ENCODE measurements at places on chromosomes 16 and 17.
A peak's percentile ranks its signal among the peaks of the same experiment; 100 is the strongest.

DNA sequence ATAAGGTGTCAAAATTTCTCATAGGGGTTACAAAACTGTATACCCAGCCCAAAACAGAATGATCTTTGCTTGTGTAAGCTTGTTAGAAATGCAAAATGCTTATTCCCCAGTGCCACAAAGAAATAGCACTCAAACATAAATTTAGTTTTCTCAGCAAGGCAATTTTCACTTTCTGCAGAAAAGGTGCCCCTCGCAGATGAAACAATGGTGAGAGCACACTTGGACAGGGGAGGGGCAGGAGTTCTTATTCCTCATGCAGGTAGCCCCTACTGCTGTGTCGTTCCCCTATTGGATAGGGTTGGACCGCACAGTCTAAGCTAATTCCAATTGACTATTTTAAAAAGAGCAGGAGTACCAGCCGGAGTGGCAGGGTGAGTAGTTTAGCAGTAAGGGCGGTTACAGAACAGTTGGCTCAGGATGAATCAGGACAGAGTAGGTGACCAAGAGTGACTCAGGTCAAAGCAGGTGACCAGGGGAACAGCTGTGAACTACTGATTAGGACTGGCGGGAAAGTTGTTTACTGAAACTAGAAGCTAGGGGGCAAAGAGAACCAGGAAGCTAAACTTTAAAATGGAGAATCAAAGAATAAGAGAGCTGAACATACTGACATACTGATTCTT, 5.5 kb upstream of the LDHD start:
- DNase-seq, result no peak

DNA sequence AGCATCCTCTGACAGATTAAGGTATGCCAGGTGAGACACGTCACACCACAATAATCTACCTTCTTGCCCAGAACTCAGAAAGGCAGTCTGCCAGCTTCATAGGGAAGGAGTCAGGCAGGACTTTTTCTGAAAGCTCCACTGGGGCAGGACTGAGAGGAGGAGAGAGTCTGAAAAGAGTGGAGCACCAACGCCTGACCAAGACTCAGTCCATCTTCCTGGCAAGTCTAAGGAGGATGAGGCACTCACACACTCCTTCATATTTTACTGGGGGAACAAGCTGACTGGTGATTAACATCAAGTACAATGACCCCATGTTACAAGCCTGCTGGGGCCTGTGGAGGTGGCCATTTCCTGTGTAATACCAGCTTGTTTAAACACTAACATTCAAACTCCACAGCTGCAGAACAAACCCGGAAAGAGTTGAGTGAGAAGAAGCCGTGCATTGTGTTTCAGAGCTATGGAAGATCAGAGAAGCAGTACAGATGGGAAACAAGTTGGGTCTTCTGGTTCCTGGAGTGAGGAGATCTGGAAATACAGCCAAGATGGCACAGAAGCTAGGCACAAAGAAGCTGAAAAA, 122.4 kb downstream of the HIC1 start:
- DNase-seq, result no peak

GRCh38 chr16:47063011-47063724, 80.6 kb downstream of the NETO2 start:
- DNase-seq, result no peak

- DNase-seq, result peak; percentile 32
Measured at GRCh38 chr17:58329810-58330537, 1.4 kb upstream of the TSPOAP1 start.

GRCh38 chr17:10177913-10178505, 20.4 kb downstream of the GAS7 start:
- DNase-seq, result no peak

- DNase-seq, result no peak
Measured at GRCh38 chr17:50785946-50786570, 18.7 kb upstream of the ANKRD40CL start.

DNA sequence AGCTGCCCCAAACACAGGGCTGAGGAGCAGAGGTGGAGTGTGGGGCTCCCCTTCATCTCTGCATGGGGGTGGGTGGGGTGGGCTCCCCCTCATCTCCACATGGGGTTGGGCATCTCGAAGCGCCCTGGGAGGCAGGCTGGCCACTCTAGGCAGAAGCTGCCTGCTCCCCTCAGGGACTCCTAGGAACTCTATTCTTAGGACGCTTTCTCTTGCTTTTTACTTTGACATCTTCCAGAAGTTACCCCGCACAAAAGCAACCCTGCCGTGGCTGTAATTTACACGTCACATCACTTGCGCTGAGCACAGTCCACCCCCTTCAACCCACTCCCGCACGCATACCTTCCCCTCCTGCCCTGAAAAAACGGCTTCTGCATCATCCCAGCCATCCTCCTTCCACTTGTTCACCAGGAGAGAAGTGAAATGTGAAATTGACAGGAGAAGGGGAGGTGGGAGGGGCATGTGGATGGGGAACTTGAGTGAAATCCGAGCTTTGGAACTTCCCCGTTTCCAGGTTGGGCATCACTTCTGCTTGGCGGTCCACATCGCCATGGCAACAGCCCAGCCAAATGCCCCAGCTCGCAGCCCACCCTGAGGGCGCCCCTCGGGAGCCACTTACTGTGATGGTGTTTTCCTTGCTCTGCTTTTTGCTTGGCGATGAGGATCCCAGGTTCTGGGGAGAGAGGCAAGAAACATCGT, 53.7 kb upstream of the RCVRN start:
- DNase-seq, result no peak

DNA sequence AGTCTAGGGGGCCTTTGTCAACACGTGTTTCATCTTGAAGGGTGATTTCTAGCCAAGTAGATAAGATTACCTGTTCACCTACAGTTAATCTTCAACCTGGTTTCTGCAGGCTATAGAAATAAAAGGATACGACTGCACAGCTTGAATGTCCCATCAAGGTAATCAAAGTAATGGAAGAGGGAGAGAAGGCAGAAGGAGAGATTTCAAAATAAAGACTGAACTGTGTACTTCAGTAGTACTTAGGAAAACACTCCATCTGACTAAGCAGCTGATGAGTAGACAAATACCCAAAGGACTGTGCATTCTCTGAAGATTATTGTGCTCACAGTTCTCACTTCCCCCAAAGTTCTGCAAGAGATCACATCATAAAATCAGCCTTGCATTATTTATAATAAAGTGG, 5.8 kb upstream of the RFFL start:
- no peak for DNase-seq

DNA sequence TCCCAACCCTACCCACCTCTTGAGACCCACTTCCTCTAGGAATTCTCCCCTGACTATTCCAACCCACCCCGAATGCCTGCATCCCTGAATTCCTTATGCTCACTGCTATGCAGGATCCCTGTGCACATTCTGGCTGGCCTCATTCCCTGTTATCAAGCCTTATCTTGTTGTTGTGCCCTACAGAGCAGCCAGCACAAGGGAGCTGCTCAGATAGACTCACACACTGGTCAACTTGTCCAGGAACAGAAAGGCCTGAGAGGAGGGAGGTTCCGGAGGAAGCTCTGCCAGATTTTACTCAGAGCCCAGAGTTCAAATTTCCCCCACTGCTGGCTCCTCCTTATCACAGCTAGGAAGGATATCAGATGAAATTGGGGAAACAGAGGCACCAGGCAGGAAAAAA, 24.8 kb upstream of the MYO18A start:
- no peak for DNase-seq

GRCh38 chr16:86517652-86518258, 7.4 kb downstream of the FOXF1 start:
- peak; percentile 4 for DNase-seq

DNA sequence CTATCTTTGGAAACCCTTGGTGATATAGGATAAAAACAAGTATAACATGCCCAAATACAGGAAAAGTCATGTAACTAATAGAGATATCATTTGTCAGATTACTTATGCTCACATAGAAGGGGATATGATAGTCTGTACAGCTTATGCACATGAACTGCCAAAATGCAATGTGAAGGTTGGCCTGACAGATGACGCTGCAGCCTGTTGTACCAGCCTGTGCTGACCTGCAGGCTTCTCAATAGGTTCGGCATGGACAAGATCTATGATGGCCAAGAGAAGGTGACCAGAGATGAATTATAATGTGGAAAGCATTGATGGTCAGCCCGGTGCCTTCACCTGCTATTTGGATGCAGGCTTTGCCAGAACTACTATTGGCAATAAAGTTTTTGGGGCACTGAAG, 12.7 kb downstream of the WFIKKN2 start:
- no peak for DNase-seq

DNA sequence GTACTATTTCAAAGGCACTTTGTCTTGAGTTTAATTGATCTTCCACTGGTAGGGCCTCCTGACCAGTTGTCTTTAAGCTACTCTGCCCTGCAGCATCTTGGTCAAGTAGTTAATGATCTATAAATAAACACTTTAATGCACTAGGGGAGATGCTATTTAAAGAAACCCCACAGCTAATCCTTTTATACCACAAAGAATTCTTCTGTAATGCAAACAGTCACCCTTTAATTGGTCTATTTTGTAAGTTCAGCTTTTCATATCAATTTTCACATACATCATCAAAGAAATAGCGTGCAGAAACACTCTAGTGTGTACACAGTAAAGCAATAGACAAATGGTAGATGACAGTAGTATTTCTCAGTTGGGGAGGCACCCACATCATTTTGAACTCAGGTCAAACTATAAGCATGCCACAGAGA, 70.3 kb downstream of the PMP22 start:
- no peak for DNase-seq

DNA sequence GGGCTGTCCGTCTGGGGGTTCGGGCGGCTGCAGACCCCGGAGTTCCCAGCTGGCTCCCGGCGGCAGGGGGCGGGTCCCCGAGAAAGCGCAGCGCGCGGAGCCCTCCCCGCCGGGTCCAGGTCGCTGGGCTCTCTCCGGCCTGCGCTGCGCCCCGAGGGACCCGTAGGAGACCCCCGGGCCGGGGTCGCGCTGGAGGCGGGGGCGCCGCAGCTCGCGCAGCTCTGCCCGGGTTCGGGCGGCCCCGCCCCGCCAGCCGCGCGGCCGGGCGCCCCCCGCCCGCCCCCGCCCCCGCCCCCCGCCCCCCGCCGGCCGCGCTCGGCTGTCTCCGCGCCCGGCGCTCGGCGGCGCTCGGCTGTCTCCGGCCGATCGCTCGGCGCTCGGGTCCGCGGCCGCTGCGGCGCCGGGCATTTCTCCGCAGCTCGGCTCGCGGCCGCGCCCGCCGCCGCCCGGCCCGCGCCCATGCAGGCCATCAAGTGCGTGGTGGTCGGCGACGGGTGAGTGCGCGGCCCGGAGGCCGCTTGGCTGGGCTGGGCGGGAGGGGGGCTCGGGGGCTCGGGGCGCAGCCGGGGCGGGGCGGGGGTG, at the start of gene RAC3:
Gene RAC3, plus strand, starts transcription at position 376 of the 582 bp plus-strand sequence. Its CDS starts 84 bp downstream, at position 460.
- no peak for DNase-seq

DNA sequence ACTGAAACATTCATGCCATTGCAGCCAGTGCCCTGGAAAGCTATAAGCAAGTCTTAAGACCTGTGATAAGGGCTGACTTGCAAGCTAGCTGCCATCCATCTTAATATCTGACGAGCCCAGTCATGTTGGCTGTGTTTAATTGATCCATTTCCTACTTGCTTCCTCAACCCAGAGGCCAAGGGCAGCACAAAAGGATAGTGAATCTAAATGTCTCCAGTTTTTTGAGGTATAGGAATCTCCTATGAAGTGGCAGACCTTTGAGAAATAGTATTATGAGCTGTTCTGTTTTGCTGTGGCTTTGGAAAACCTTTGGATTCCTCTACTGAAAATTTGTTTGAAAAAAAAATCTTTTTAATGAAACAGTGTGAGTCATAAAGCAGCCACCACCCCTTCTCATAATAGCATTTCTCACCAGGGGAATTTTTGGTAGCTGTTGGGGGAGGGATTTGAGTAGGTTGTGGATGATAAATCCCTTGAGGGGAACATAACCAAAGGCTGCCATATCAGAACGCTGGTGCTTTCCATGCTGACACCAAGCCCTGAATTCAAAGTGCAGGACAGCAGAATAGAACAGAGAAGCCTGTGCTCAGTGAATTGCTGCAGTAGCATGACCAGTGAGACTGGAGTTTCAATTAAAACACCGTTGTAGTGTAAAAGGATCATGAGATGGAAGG, 12.9 kb downstream of the ZNRF1 start:
- DNase-seq, result peak; percentile 10

- no peak for DNase-seq
Measured at GRCh38 chr17:81065500-81065899, 30.5 kb downstream of the BAIAP2 start.

- DNase-seq, result no peak
Measured at GRCh38 chr16:79165506-79165905, 435.0 kb downstream of the MAF start.

DNA sequence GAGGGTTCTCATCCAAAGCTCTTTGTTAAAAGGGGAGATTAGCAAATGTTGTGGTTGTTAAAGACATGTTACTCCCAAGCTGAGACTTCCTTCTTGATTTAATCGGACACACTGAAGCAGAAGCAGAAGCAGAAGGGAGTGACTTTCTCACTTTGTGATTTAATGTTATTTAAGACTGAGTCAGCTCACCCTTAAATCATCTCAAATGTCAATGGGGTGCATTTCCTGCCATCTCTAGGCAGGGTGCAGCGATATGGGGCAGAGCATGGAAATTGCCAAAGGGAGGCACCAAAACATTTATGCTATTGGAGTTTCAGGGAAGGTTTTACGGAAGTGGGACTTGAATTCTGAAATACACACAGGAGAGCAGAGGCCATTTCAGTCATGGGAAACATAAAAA, 283.6 kb downstream of the ABCC12 start:
- DNase-seq, result no peak

- no peak for DNase-seq
Measured at GRCh38 chr17:72116661-72117521, 3.9 kb upstream of the SOX9 start.

DNA sequence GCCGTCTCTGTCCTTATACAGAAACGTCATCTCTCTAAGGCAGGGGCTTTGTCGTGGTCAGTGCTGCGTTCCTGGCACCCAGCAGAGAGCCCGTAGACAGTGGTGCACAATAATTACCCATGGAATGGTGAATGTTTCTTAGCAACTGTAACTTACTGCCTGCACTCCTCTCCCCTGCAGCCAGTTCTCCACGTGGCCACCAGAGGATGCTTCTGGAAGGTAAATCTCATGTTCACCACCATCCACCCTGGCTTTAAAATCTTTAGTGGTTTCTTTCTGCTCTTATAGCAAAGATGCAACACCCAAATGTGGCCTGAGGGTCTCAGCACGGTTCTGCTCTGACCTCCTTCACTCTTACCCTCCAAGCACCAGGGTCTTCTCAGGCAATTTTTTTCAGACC, 150.8 kb downstream of the GRIN2A start:
- no peak for DNase-seq

GRCh38 chr16:65196420-65197075, 74.7 kb upstream of the CDH11 start:
- no peak for DNase-seq

DNA sequence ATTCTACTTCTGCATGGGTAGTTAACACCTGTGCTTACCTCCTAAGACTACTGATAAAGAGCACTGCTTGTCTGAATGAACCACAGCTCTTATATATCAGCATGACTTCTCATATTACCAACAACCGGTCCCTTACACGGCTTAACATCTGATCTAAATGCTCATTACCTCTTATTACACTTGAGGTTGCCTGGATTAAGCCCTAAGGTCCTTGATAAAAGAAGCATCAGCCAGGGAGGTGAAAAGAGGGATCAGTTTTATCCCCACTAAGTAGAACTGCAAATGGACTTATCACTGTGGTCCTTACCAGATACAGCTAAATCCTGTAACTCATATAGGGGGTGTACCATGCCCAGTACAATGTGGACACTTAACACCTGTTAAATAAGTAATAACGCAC, 8.2 kb upstream of the RSKR start:
- DNase-seq, result no peak
